ENCODE measurements at places on chromosomes 7 and 10.

- DNase-seq = no peak
Observed at GRCh38 chr7:2812831-2813230, 31.3 kb downstream of the GNA12 start.

DNA sequence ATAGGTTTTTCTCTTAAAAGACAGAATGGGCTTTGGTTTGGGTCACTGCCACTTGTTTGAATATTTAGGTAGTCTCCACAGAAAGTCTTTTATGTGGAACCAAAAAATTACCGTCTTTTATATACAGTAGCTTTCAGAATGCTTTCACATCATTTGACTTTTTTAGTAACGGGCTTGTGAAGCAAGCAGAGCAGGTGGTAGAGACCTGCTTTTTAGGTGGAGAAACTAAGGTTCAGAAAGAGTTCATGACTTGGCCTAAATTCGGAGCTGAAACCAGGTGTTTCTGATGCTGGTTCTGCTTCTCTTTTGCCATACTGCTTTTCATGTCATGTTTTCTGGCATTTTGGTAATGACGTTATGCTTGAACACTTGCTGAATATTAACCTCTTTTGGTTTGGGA lies 36.3 kb downstream of the GARS1 start:
- no peak for DNase-seq

DNA sequence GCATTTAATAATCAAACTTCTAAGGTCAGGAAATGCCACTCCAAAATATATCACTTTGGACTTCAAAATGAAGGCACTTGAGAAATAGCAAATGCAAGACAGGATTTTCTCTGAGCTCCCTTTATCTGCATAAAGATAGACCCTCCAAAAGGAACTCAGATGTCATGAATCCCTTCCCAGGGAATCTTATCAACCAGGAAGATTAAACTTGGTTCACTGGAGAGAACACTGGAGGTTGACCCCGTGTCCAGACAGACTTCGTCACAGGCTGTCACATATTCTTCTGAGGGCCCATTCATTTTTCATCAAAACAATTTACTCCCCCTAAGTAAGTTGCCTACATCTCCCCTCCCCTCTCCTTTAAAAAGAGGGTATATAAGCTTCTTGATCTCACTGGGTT lies 21.2 kb downstream of the IFIT3 start:
- DNase-seq = no peak

DNA sequence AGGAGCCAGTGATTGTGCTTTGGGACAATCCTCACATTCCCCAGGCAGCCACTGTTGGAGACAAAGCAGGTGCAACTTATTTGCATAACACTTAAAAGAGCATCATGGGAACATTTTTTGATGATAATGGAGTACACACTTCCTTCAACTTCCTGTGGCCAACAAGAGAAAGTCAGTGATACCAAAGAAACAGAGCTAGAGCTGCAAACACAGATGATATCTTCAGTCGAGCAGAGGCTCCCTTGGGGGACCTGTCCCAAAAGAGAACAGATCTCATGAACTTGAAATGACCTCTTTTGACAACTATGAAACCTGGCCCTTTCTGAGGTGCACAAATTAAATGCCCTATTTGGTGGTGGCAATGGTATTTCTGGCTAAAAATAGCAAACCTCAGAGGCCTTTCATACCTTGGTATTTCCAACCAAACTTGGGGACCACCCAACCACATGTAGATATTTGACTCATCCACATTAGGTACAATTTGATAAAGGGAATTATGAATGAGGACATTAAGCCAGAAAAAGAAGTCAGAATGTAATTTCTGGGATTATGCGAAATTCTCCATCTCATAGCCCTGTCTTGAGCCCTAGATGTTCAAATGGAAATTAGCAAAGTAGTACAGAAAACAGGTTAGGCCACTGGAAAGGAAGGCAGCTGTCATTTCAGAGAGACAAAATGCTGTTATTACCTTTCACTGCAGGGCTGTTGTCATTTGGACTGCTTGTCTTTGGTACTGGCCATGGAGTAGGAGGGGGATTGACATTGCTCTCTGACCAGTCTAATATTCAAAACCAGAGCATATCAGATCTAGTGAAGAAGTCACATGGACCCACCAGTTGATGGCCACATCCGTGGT lies 146.2 kb downstream of the ICA1 start:
- no peak for DNase-seq

- DNase-seq = no peak
Observed at GRCh38 chr7:29561271-29561670, 2.4 kb upstream of the PRR15 start.

DNA sequence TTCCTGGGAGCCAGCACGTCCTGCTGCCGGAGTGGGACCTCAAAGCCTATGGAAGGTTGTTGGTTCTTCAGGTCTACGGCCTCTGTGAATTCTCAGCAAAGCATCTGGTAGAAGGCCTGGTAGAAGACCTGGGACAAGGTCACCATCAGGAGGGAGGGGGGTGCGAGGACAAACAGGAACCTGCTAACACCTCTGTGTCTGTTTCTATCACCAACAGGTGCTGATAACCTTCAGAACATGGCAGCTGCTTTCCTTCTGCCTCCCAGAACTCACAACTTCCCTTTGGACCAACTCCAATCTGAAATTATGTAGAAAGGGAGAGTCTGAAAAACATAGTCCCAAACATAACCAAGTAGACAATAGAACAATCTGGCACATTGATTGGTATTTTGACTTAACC lies 8.3 kb upstream of the MET start:
- no peak for DNase-seq

GRCh38 chr7:70533614-70534013 lies 598.3 kb upstream of the GALNT17 start:
- no peak for DNase-seq

GRCh38 chr7:143909863-143910262 lies 7.9 kb upstream of the TCAF1 start:
- no peak for DNase-seq

- DNase-seq = no peak
Observed at GRCh38 chr7:102916881-102917280, 4.1 kb downstream of the LRRC17 start.

- no peak for DNase-seq
Observed at GRCh38 chr7:75891815-75892411, 13.1 kb downstream of the RHBDD2 start.

- DNase-seq = no peak
Observed at GRCh38 chr7:63040966-63041610, 957.6 kb upstream of the ZNF722 start.

DNA sequence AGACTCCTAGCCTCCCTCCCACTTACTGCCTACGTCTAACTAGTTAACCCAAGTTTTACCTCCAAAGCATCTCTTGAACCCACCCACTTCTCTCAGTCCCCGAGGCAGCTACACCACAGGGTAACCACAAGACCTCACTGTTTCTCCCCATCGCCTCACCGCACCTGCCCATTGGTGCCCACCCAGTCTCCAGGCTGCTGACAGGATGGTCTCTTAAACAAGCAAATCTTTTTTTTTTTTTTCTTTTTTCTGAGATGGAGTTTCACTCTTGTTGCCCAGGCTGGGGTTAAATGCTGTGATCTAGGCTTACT lies 47.0 kb downstream of the DENND2A start:
- DNase-seq = no peak

GRCh38 chr7:146002431-146003078 lies 114.0 kb upstream of the CNTNAP2 start:
- DNase-seq = no peak

DNA sequence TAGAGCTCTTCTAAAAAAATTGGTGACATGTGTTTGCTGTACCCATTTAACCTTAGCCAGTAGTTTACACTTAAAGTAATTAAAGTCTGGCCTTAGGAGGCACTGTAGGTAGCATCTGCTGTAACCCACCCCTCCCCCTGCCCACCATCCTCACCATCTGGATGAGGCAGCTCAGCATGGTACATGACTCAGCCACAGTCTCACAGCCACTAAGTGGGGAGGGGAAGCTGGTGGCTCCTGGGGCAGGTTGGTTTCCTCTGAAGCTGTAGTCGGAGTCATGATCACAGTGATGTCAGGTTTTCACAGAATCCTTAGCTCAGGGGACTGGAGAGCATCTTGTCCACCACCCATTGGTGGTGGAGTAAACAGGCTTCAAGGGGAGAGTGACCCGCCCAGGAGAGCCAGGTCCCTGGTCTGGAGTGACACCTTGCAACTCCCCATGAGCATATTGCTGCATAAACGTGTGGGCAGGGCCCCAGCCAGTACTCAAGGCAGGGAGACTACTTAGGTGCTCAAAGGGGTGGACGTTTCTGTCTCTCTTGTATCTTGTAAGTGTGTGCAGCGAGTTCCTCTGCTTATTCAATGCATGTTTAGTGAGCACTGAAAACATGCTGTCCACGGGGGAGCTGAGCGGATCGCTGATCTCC lies 125.9 kb downstream of the GRK5 start:
- peak; percentile 18 for DNase-seq

DNA sequence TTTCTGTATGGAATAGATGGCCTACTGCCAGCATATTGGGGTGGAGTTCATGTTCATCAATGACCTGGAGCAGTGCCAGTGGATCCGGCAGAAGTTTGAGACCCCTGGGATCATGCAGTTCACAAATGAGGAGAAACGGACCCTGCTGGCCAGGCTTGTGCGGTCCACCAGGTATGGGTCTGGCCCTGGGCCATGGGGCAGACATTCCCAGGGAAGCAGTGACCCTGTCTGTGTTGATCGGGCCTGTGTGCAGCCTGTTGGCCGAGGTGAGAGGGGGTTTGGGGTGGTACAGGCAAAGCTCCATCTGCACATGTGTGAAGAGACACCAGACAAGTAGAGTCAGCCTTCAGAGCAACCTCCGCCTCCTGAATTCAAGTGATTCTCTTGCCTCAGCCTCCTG lies 67.3 kb downstream of the OGDH start:
- no peak for DNase-seq

All from stimulated activated CD4-positive, alpha-beta T cell treated with anti-CD3 and anti-CD28 coated beads, Interleukin-15, amount 100 ng/mL, for 1 hour (primary cell).